M059J (cell line): ENCODE measurements at places on chromosomes 4 and X.
A peak's percentile ranks its signal among the peaks of the same experiment; 100 is the strongest.

DNA sequence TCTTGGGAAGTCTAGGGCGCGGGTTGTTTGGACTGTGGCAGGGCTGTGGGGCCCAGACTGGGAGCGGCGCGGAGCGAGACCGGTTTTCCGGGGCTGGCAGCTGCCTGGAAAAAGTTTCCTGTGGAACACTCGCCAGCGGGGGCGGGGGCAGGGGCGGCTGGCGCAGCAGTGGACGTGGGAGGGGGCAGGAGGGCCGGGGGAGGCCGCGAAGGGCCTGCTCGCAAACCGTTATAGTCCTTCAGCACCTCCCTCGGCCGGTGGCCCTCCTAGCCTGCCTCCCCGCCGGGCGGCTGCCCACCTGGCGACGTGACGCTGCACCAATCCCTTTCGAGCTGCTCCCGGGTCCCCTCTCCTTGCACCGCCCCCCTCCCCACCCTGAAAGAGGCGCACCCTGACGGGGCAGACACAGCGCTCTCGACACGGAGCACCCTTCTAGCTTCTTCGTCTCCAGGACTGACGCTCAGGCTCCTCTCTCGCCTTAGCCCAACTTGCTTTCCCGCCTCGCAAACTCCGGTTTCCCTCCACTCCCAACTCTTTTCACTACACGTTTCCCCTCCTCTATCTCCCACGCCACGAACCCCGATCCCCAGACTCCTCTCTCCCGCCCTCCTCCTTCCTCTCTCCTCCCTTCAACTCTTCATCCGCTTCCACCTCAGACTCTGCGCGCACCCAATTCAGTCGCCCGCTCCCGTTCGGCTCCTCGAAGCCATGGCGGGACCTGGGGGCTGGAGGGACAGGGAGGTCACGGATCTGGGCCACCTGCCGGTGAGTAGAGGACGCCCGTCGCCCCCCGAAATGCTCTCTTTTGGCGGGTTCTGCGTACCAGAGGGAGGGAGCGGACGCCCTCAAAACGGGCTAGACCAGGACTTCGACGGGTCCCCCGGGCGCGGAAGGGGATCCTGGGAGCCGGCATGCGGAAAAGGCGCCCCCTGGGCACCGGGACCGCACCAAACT lies at the start of gene NRK:
TSS of gene NRK (plus strand) at position 402 of the 954 bp plus-strand sequence. CDS start at position 709, 307 bp downstream.
- DNase-seq: no peak

- no peak for DNase-seq
These were observed 55.1 kb downstream of the CLCN5 start for GRCh38 chrX:49977319-49978090.

GRCh38 chr4:183495184-183495583 lies 9.7 kb upstream of the ING2 start:
- DNase-seq: no peak

- DNase-seq: no peak
These were observed 48.0 kb downstream of the SORCS2 start for GRCh38 chr4:7240306-7240705.

DNA sequence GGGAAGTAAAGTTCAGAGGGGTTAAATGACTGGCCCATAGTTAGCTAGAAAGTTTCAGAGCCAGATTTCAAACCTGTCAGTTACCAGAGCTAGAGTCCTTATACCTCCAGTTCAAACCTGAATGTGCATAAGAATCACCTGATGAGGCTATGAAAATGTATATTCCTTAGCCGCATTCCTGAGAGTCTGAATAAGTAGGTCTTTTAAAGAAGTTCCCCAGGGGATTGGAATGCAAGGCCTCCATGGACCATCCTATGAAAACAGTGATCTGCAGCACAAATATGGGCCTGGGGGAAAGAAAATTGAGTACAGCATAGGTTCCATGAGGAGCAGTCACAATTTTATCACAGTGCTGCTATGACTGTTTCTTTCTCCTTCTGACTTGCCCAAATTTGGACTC lies 263.9 kb upstream of the CXorf66 start:
- DNase-seq: no peak

GRCh38 chr4:69546134-69546765 lies 50.5 kb upstream of the UGT2B4 start:
- peak; percentile 46 for DNase-seq

- DNase-seq: no peak
These were observed 2.9 kb downstream of the PDGFRA start for GRCh38 chr4:54231768-54232688.

DNA sequence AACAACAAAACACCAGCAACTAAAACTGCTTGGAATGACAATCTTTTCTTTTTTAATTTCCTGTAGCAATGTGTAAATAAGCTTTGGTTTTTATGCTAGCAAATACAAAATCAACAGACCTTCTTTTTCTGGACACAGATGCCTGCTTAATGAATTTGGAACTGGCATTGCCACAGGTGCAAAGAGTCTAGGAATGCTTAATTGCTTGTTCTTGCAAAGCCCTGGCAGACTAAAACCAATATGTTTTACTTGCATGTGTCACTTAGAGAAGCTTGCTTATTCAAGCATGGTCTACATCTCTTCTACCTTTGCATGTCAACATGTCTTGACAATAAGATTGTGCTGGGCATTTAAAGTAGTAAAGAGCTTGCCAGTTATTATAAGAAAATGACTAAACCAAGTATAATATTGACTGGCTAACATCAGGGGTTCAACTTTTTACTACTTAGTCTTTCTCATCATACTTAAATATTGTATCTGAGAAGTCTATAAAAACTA lies 656.7 kb upstream of the NDST4 start:
- DNase-seq: no peak
